M059J (cell line): ENCODE measurements at places on chromosomes 7 and 10. TPM values are rescaled to one million over a fixed set of nuclear protein-coding genes. Genes with fewer than 3 reads are reported as not detected.
A peak's percentile ranks its signal among the peaks of the same experiment; 100 is the strongest.

GRCh38 chr7:101420436-101420835 is 57.8 kb downstream of the COL26A1 start:
- DNase-seq, result no peak

UNCX gene
- total RNA-seq, result not detected in 2 replicates

PPP1R17 gene
- total RNA-seq, result not detected in 2 replicates

DNA sequence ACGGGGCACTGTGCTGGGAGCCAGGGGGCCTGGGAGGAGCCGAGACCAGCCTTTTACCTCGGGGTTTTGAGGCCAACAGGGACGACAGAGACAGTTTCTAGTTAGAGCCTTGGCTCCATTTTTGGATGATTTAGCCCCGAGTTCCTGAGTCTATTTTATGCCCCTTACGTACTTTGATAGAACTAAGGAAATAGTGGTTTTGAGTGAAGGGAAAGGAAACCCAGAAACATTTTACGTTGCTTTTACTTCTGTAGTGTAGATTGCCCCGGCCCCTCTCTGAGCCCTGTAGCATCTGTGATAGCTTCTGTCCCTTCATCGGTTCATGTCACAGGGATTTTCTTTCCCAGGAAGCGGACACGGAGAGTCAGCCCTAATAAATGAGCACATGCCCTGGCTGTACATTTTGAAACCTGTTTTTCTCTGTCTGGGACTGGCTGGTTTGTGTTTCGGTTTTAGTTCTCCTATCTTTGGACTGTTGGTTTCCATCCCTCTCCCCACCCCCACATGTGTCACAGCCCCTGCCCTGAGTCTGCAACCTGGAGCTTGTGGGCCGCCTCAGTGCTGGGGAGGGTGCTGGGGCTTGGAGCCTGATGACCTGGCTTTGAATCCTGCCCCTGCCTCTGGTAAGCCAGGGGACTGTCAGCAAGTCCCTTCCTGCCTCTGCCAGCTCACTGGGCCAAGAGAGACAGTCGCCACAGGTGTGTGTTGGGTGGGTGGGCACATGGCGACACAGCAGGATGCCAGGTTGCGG is 6.9 kb upstream of the ORAI2 start:
- DNase-seq, result no peak

- no peak for DNase-seq
Observed at GRCh38 chr7:138138244-138138643, 62.0 kb downstream of the AKR1D1 start.

DNA sequence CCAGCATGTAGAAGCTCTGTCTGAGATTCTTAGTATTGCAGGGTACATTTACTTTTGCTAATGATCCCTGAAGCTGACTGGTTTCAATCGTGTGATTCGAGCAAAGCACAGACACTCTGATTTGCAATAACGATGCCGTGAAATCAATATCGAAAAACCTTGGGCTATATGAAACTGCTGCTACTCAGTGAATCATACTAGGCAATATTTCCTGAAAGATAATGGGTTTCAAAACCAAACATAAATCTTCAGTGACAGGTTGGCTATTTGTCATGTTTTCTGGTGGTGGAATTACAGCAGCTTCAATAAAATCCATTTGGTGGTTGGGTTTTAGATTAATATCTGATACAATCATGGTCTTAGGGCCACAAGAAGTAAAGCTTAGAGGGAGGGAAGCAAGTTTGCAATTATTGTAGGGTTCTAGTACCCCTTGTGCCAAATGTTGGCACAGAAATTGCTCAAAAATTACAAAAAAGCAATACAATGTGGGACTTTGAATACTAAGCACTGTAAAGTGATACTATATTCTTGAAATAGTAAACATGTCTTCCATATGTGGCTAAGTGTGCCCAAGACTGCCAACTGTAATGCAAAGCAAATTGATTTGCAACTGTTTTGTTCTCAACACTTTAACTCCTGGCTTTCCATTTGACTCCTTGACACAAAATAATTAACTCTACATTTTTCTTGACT is 112.4 kb upstream of the JAZF1 start:
- peak; percentile 27 for DNase-seq

HDAC9 gene
- total RNA-seq, result 25.3 and 27.6 TPM in 2 replicates

GRCh38 chr10:938941-939678 is 7.6 kb upstream of the LARP4B start:
- no peak for DNase-seq

GPR15LG gene
- not detected in 2 replicates for total RNA-seq

ATOH7 gene
- total RNA-seq, result 0.07 TPM in 1 of 2 replicates, not detected in the other
